ENCODE measurements at places on chromosomes 16 and 17.
A peak's percentile ranks its signal among the peaks of the same experiment; 100 is the strongest.

DNA sequence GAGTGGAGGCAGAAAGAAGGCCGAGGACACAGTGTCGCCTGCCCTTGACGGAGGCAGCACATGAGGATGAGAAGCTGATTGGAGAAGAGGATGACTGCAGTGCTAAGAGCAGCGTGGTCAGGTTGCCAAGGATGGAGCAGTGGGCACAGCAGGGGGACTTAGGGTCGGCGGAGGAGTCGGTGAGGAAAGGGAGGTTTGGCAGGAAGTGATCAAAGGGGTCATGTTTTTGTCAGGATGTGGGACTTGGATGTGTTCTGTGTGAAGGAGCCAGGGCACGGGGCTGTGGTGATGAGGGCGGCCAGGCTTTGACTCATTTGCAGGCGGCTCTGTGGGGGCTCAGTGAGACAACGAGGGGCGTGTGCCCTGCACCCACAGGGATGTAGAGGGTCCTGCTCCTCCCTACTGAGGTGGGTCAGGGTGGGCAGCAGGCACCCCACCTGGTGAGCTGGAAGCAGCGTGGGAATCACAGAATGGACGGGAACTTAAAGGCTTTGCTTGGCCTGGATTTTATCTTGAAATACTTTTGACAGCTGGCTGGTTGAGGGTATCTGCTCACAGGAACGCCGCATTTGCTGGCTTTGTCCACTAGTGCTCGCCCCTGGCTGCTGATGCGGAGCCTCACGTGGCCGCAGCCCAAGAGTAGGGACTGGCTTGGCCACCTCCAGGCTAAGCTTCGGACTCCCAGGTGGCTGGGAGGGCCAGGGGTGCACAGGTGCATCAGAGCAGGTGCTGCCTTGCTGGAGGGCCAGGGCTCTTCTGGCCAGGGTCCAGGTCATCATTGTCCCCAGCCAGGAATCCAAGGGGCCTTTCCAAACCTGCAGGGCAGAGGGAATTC, 6.0 kb downstream of the MPG start:
- no peak for DNase-seq

GRCh38 chr17:77548967-77549366, 408.2 kb downstream of the SEC14L1 start:
- DNase-seq = no peak

DNA sequence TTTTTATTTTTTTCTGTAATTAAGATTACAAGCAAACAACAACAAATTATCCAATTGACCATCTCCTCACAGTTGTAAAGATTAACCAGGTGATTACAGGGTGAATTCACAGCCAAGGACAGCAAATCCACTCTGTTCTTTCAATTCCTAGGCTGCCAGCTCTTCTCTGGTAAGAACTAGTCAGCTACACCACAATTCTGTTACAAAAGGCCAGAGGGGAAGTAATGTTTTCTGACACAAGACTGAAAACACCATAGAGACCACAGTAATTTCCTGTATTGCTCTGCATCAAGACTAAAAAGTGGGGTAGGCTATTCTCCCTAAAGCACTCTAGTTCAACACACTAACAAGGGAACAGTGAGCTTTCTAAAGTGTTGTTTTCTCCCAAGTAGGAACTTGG, 10.6 kb downstream of the CA10 start:
- DNase-seq = no peak

- DNase-seq = no peak
Observed at GRCh38 chr17:67542219-67543114, 165.4 kb downstream of the PITPNC1 start.

DNA sequence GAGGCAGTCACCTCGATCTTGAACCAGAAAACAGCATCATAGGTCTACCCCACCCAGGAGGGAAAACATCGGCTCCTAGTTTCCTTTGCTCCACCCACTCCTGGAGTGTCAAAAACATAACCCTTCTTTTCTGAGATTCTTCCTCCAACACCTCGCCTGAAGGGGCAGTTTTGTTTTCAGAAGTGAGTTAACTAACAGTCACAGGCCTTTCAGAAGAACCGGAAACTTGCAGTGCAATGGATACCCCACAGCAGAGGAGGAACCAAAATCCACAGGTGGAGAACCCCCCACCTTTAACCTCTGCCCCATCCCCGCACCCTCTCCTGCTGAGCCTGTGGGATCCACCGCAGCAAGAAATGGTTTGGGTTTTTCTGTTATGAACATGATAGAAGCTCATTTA, 7.8 kb upstream of the TEX2 start:
- no peak for DNase-seq

- peak; percentile 48 for DNase-seq
Observed at GRCh38 chr16:87963400-87963799, 12.2 kb downstream of the BANP start.

DNA sequence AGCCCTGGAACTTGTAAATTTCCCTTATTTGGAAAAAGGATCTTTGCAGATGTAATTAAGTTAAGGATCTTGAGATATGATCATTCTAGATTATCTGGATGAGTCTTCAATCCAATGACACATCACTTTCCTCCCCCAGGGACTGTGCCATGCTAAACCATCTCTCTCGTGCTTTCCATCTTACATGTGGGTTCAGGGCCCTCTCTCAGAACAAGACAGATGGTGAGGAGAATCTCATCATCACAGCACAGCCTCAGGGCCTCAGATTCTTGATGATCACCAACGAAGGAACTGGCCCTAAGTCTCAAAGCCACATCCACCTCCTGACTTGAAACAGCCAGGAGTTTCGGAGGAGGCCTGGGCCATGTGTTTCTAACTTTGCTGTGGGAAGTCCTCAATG, 78.7 kb downstream of the LITAF start:
- DNase-seq = no peak

DNA sequence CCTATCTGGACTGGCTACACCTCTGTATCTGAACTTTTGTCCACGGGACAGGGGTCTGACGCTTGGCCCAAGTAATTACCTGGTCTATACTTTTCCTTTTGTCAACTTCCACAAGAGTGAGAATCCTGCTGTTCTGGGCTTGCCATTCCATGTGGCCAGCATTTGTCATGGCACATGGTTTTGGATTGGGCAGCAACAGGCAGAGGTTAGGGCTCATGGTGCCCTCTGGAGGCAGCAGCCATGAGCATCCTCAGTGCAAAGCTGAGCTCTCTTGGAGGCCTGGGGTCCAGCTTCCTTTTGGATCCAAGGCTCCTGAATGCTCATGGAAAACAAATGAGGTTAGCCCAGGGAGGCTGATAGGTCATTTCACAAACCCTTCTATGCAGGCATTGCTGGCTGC, 7.5 kb upstream of the EDC4 start:
- no peak for DNase-seq

GRCh38 chr17:10635290-10635689, 21.8 kb downstream of the MYH3 start:
- DNase-seq = no peak
